CD8-positive, alpha-beta memory T cell (primary cell): ENCODE measurements at places on chromosomes 11 and 22. TPM values are rescaled to one million over a fixed set of nuclear protein-coding genes. Genes with fewer than 3 reads are reported as not detected.

GRCh38 chr11:629237-629583 is 2.2 kb upstream of the SCT start:
- DNase-seq, result no peak

DNA sequence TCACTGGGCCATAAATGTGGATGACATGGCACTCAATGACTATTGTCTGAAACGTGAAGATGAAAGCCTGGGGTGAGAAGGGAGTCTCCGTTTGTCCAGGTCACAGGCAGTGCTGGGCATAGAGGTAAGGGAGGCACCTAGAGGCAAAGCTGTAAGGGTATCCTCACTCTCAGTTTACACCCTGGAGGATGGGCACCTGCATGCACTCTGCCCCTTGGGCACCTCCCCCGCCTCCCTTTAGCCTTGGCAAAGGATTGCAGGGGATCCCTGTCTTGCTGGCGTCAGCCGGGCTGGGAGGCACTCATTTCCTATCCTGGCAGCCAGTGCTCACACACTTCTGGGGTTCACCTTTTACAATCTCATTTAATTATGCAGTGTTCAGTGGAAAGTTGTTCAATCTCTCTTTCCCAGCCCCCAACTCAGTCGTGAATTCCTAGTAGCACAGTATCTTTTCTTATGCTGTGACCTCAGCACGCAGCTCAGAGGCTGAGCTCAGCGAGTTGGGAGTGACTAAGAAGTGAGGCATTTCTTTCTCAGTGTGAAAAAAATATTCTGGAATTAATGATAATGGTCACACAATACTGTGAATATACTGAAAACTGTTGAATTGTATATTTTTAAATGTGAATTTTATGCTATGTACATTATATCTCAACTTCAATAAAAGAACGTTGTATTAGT is 866.6 kb downstream of the BRD1 start:
- DNase-seq, result no peak

OTOG gene
- not detected for total RNA-seq

GRCh38 chr22:26848244-26848920 is 191.0 kb downstream of the MIAT start:
- DNase-seq, result no peak

NCR3LG1 gene
- 6.0 TPM for total RNA-seq

DNA sequence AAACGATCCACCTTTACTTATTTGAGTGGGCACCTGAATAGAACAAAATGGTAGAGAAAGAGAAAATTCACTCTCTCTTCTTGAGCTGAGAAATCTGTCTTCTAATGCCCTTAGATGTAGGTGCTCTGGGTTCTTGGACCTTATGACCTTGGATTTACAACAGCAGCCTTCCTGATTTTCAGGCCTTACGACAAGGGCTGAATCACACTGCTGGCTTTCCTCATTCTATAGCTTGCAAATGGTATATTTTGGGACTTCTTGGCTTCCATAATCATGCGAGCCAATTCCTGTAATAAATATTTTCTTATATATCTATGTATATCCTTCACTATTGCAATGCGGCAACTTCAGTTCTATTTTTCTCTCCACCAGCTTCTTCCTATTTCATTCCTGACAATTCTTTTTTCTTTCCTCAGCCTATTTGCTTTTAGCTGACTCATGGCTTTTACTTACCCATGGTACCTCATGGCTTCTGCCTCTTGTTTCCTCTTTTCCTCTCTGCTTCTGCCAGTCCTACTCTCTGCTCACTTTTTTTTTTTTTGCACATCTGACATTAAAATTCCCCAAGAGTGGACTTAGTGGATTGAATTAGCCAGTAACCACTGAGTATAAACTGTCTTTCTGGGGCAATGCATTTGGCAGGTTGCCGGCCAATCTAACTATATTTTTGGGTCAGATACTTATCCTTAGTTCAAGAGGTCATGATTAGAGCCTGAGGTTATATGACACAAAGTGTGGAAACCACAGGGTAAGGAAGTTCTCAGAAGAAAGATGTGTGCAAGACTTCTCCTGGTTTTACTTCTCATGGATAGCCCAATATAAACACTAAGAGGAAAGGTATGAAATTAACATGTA is 359.5 kb downstream of the TMEM135 start:
- no peak for DNase-seq

DNA sequence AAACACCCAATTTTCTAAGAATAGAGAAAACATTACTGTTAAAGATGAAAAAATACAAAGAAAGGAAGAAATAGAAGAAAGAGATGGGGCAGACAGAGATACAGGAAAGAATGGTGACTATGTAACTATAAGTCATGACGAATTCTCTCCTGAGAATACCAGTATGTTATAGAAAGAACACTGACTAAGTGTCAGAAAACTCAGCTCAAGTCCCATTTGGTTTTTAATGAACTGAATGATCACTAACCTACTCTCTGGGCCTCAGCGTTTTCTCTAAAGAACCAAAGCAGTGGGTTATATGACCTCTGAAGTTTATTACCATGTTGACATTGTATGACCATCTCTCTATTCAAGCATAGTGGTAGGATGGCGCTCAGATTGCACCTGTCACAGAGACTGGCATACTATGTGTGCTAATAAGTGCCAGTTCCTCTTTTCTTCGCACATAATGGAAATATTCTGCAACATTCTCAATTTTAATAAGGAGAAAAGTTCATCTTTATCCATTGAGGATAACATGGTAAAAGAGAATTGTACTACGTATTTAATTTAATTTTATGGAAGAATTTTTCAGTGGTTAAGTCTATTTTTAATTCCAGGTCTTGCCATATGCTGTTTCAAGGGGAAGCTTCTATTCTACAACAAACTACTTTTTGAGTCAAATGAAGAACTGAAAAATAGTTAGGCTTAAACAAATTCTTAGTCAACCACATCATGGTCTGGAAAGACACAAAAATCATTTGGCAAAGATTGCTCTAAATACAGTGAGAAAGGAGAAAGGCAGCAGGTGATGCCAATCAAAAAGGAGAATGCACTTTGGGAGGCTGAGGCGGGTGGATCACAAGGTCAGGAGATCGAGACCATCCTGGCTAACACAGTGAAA is 25.0 kb upstream of the EED start:
- no peak for DNase-seq

OR6A2 gene
- not detected for total RNA-seq

KRTAP5-10 gene
- not detected for total RNA-seq

CSNK2A3 gene
- total RNA-seq, result 2.6 TPM

GRCh38 chr11:44746894-44747293 is 20.1 kb downstream of the TSPAN18 start:
- no peak for DNase-seq

DNA sequence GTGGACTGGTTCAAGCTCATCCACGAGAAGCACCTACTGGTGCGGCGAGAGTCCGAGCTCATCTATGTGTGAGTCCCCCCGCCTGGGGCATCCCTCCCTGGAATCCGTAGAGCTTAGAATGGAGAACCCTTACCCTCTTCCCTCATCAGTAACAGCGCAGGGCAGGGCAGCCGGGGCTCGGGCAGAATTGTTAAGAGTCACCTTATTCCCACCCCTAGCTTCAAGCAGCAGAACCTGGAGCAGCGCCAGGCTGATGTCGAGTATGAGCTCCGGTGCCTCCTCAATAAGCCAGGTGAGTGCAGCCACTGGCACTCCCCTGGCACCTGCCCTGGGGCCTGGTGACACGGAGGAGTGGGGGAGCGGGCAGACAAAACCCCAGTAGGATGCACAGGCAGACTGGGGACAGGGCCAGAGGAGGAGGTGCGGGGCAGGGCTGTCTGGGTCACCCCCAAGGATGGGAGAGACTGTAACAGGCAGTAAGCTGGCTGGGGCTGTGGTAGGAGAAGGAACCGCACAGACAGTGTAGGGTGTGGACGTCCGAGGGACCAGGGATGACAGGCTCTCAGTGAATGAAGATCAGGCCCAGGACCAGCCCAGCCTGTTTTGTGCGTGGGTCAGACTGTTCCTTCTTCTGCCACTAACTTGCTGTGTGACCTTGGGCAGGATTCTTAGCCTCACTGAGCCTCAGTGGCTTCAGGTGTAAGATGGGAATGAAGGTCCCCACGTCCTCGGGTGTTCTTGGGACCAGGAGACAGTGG is 20.4 kb downstream of the C22orf23 start:
- DNase-seq, result no peak

BBS1 gene
- total RNA-seq, result 21.2 TPM

- no peak for DNase-seq
Observed at GRCh38 chr11:48036011-48036410, 55.7 kb downstream of the PTPRJ start.

DNA sequence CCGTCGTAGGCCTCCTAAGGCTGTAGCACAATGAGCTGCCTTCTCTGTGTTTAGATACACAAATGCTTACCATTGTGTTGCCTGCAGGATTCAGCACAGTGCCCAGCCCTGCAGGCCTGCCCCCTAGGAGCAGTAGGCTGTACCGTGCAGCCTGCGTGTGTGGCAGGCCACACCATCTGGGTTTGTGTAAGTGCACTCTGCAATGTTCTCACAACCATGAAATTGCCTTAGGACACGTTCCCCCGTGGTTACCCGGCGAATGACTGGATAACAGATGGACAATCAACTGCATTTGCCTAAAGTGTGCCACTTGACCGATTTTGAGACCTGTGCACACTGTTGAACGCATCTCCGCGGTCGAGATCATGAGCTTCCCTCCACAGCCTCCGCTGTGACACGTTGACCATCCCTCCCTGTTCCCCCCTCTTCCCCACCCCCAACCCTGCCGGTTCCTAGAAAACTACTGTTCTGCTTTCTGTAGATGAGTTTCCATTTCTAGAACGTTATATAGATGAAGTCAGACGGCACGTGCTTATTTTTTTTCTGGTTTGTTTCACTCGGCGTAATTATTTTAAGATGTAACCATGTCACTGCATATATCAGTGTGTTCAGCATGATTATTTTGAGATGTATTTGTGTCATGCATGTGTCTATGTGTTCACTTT is 22.2 kb upstream of the CTSD start:
- no peak for DNase-seq

GRIA4 gene
- total RNA-seq, result not detected

ROM1 gene
- 4.9 TPM for total RNA-seq

NLRP14 gene
- total RNA-seq, result not detected

ANGPTL5 gene
- not detected for total RNA-seq

PRR5L gene
- 28.4 TPM for total RNA-seq

DNA sequence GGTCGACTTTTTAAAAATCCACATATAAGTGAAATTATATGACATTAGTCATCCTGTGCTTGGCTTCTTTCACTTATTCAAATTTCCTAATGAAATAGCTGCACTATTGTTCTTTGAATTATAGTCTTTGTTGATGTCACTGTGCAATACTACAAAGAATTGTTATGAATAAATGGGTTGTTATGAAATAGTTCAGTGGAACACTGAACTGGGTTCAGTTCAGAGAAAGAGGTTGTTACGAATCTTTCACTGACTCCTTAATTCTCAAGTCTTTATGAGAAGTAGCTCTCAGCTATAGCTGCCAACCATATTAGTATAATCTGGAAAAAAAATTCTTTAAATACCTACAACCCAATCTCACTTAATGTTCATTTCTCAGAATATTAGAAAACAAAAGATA is 42.3 kb downstream of the CASP12 start:
- DNase-seq, result no peak

DNA sequence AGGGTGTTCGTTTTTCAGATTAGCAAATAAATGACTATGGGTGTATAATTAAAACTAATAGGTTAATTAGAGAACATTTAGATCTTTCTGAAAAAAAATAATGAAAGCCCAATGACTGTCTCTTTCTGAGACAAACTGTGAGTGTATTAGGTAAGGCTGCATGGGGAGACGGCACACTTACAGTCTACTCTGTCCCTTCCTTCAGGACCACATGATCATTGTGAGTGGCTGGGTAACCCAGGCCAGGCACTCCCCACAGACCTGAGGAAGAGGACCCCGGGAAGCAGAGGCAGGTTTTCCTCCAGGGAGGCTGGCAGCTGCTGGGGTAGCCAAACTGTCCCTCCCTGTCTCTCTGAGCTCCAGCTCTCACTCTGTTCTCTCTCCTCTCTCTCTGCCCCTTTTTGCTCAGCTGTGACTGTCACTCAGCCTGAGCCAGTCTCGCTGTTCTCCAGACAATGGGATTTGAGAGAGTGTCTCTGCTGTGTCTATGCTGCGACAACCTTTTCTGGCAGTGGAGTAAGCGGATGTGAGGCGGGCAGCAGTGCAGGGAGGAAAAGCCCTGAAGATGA is 83.1 kb upstream of the NCAM1 start:
- no peak for DNase-seq

- no peak for DNase-seq
Observed at GRCh38 chr11:73240190-73240781, 22.2 kb downstream of the P2RY2 start.

DNA sequence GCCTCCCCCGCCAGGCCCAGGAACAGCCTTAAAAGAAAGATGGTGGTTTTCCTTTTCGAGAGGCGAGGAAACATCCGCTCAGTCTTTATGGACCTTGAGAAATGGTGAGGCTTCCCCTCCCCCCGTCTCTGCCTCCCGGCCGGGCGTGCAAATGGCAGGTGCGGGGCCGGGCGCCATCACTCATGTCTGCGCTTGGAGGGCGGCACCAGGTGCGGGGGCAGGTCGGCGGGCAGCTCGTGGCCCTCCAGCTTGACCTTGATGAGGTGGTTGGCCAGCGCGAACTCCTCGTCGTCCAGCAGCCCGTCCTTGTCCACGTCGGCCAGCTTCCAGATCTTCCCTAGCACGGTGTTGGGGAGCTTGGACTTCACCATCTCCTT is 9.7 kb upstream of the CDC42BPG start:
- DNase-seq, result no peak

CD248 gene
- 3.1 TPM for total RNA-seq

CTSF gene
- 5.6 TPM for total RNA-seq

- DNase-seq, result no peak
Observed at GRCh38 chr11:24828938-24829605, 332.2 kb downstream of the LUZP2 start.

DNA sequence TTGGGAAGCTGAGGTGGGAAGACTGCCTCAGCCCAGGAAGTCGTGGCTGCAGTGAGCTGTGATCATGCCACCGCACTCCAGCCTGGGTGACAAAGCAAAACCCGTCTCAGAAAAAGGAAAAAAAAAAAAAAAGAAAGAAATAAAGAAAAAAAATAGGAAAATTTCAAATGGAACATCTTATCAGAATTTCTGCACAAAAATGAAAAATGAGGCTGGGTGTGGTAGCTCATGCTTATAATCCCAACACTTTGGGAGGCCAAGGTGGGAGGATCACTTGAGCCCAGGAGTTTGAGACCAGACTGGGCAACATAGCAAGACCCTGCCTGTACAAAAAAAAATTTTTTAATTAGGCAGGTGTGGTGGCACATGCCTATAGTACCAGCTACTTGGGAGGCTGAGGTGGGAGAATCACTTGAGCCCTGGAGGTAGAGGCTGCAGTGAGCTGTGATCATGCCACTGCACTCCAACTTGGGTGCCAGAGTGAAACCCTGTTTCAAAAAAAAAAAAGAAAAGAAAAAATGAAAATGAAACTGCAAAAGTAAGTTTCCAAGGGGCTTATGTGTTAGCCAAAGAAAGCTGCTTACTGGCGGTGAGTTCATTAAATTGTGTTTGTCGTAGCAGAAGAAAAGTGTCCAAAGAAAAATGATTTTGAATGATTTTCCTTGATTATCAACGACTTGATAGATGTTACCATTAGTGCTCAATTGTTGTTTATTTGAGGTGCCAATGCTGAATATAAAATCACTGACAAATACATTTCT is 7.5 kb upstream of the CRKL start:
- no peak for DNase-seq

GRCh38 chr11:120715239-120715638 is 203.7 kb downstream of the GRIK4 start:
- no peak for DNase-seq

GSTT4 gene
- total RNA-seq, result not detected

ZNF280B gene
- 3.2 TPM for total RNA-seq

- no peak for DNase-seq
Observed at GRCh38 chr11:119340335-119341221, at the start of gene C1QTNF5. C1QTNF5 (minus strand) TSS chr11:119340883; CDS start chr11:119340397, 486 bp downstream.

- DNase-seq, result no peak
Observed at GRCh38 chr22:22527312-22527711, 7.2 kb upstream of the ZNF280A start.

GLYAT gene
- total RNA-seq, result not detected
